ENCODE measurements at places on chromosomes 12 and 14.

DNA sequence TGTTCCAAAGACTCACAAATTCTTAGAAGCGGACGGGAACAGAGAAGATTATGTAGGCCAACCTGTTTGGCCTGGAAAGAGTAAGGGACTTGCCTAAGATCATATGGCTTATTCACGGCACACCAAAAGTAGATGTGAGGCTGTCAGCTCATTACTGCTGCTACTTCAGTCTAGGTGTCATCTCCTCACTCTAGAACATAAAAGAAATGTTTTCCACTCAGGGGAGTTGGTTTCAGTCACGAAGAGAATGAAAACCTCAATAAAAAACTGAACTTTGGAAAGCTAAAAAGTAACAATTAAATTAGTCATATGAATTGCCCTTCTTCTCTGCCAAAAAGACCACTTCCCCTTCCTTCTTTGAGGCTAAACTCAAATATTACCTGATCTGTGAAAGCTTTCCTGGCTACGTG, 658 bp upstream of the CEP128 start:
- peak overlapping the region; percentile 64 for H3K4me3 ChIP-seq
- peaks cover 4% of the 10 kb centered on the region for H3K4me1 ChIP-seq
- H3K36me3 ChIP-seq, result no peaks in the 10 kb centered on the region
- H3K27ac ChIP-seq, result peak overlapping the region; percentile 68
- H3K27me3 ChIP-seq, result no peaks in the 10 kb centered on the region

GRCh38 chr12:42426746-42427145, 100.8 kb downstream of the PPHLN1 start:
- no peaks in the 10 kb centered on the region for H3K27me3 ChIP-seq
- no peak overlapping the region for H3K27ac ChIP-seq
- peaks cover 4% of the 10 kb centered on the region for H3K4me1 ChIP-seq
- DNase-seq, result no peak

GRCh38 chr14:26276757-26277156, 321.1 kb downstream of the NOVA1 start:
- no peak for DNase-seq
- H3K4me3 ChIP-seq, result no peak overlapping the region
- no peaks in the 10 kb centered on the region for H3K36me3 ChIP-seq
- no peak overlapping the region for H3K27ac ChIP-seq
- H3K27me3 ChIP-seq, result no peaks in the 10 kb centered on the region

GRCh38 chr12:40107803-40108620, 2.1 kb upstream of the SLC2A13 start:
- peaks cover 22% of the 10 kb centered on the region for H3K4me1 ChIP-seq
- H3K4me3 ChIP-seq, result peak overlapping the region; percentile 59
- no peaks in the 10 kb centered on the region for H3K36me3 ChIP-seq
- H3K27me3 ChIP-seq, result no peaks in the 10 kb centered on the region
- no peak overlapping the region for H3K27ac ChIP-seq

GRCh38 chr12:17076028-17076744, 470.2 kb upstream of the LMO3 start:
- H3K4me3 ChIP-seq, result no peak overlapping the region
- H3K36me3 ChIP-seq, result no peaks in the 10 kb centered on the region
- H3K27me3 ChIP-seq, result no peaks in the 10 kb centered on the region
- no peaks in the 10 kb centered on the region for H3K4me1 ChIP-seq
- no peak for DNase-seq

- no peaks in the 10 kb centered on the region for H3K27me3 ChIP-seq
- H3K27ac ChIP-seq, result no peak overlapping the region
- H3K36me3 ChIP-seq, result no peaks in the 10 kb centered on the region
- H3K4me1 ChIP-seq, result no peaks in the 10 kb centered on the region
- H3K4me3 ChIP-seq, result no peak overlapping the region
Observed at GRCh38 chr12:96177013-96177412, 17.2 kb upstream of the ELK3 start.

DNA sequence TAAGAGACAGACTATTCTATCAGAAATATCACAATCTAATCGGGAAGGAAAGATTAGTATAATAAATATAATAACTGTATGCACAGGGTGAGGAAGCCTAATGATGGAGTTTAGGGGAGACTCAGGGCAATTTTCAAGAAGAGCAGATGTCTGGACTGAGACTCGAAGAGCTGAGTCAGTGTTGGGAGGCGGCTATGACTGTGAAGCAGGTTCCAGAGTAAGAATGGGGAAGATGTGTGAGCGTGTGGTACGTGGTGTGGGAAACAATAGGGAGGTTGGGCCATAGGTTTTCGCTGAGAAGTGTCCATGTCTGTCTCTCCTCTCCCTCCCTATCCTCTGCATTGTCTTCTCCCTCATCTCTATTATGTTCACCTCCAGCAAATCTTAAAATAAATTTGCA, 85.6 kb downstream of the LMO3 start:
- H3K27ac ChIP-seq, result no peak overlapping the region
- H3K27me3 ChIP-seq, result no peaks in the 10 kb centered on the region
- no peak overlapping the region for H3K4me3 ChIP-seq
- no peaks in the 10 kb centered on the region for H3K36me3 ChIP-seq
- no peaks in the 10 kb centered on the region for H3K4me1 ChIP-seq

- H3K36me3 ChIP-seq, result no peaks in the 10 kb centered on the region
- H3K4me3 ChIP-seq, result no peak overlapping the region
- no peak overlapping the region for H3K27ac ChIP-seq
Observed at GRCh38 chr12:23113781-23114180, 488.8 kb downstream of the ETNK1 start.

DNA sequence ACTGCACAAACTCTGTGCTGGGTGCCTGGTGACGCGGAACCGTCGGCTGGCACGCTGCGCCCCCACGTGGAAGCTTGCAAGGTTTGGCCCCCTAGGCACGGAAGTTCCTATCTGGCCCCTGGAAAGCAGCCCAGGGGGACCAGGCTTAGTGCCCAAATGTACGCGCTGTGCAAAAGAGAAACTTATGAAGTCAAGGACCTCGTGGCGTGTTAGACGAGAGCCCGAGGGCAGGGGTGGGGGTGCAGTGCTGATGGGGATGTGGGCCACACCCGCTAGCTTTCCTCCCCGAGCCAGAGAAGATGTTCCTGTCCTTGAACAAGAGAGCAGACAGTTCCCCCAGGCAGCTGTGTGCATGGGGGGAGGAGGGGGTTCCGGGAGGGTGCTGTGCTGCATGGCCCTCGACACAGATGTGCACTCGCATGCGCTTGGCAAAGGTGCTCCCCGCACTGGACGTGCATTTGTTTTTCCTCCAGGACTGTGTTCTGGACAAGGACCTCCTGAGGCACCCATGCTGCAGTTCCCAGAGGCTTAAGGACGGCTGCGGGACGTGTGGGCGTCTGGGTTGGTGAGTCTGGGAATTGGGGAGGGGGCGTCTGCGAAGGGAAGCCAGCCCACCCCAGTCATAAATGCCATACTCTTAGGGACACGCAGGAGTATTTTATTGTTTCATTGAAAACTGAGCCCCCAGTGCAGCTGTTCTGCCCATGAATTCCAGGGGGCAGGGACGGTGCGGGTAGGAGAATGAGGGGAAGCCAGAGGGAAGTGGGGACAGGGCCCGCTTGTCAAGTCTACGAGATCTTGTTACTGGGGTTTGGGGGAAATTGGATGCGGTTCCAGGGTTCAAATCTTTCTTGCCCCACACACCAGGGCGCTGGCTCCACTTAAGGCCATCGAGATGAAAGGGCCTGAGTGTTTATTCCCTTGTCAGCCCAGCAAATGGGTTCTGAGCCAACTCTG, 80.0 kb downstream of the NTF3 start:
- DNase-seq, result no peak
- no peak overlapping the region for H3K27ac ChIP-seq
- H3K27me3 ChIP-seq, result no peaks in the 10 kb centered on the region
- H3K4me1 ChIP-seq, result no peaks in the 10 kb centered on the region
- H3K4me3 ChIP-seq, result no peak overlapping the region

- H3K4me1 ChIP-seq, result no peaks in the 10 kb centered on the region
- DNase-seq, result no peak
- H3K4me3 ChIP-seq, result no peak overlapping the region
Observed at GRCh38 chr14:38941488-38941887, 161.5 kb downstream of the SEC23A start.

DNA sequence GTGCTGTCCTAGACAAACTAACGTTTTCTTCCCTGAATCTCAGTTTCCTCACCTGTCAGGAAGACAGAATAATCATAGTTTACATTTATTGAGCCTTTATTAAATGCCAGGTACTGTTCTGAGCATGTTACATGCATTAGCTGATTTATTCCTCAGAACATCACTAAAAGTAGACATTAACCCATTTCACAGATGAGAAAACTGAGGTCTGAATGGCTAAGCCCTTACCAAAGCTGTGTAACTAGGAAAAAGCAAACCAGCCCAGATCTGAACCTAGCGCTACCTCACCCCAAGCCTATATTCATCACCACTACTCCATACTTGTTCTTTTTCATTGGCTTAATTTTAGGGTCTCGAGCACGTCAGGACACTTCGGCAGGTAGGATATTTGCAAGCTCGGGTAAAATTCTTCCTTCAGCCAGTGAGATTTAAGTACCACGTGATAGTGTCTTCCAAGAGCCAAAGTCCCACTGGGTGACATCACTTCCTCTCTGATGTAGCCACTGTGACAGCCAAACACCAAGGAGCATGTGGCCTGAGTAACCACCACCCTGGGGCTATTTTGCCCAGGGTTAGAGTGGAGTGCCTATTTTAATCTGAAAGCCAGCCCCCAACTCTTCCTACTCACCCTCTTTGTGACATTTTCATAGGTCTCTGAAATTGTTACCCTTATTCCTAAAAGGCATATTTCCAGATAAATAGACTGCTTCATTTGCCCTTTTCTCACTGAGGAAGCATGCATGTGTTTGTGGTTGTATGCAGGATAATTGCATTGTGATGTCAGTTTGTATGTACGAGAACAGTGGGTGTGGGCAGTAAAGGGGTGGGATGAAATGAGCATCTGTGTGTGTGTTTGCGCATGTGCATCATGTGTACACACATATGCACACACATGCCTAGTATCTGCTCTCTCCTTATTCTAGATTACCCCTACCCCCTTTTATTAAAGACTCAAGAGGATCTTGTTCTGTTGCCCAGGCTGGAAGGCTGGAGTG, 62.2 kb upstream of the WSCD2 start:
- no peak overlapping the region for H3K27ac ChIP-seq
- H3K4me1 ChIP-seq, result no peaks in the 10 kb centered on the region
- H3K27me3 ChIP-seq, result no peaks in the 10 kb centered on the region
- DNase-seq, result no peak

DNA sequence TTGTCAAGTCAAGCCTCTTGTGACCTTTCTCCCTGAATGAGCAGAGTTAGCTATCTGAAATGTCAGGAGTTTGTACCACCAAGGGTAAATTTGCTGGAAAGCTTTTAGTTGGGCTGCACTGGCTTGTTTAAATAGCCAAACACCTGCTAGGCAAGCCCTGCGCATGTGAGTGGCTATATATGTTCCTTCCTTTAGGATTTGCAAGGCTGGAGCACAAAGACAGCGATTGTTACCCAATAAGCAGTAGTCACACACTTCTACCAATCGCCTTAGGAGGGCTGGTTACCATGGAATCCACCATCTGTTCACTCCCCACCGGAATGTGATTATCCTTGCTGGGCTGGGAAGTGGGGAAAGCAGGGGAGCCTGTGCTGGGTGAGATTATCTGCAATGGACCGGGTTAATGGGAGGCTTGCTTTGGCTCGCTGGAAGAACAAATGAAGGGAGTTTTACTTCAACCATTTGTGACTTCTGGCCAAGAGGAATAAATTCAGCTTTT, 102.5 kb downstream of the FGD4 start:
- no peak overlapping the region for H3K27ac ChIP-seq
- no peak overlapping the region for H3K4me3 ChIP-seq
- H3K36me3 ChIP-seq, result no peaks in the 10 kb centered on the region
- no peak for DNase-seq
- H3K27me3 ChIP-seq, result no peaks in the 10 kb centered on the region

- no peaks in the 10 kb centered on the region for H3K36me3 ChIP-seq
- peaks cover 8% of the 10 kb centered on the region for H3K4me1 ChIP-seq
- no peak overlapping the region for H3K4me3 ChIP-seq
- no peaks in the 10 kb centered on the region for H3K27me3 ChIP-seq
- DNase-seq, result no peak
- H3K27ac ChIP-seq, result no peak overlapping the region
Observed at GRCh38 chr12:57233357-57234232, 4.1 kb downstream of the SHMT2 start.

DNA sequence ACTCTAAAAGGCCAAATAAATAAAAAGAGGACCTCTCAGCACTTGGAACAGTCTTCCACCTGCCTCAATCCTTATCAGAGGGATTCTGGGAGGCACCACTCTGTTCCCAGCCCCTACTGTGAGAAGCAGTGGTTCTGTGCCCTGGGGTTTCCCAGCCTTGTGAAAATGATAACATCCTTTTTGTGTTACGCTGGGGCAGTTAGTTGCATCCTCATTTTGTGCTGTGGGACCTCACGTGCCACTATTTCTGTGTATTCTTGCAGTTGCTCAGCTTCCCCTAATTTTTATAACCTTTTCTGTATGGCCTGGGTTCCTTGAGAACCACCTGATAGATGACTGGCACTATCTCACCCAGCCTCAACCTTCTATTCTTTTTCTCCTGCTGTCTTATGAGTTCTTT, 10.8 kb upstream of the CMA1 start:
- H3K27me3 ChIP-seq, result no peaks in the 10 kb centered on the region
- H3K36me3 ChIP-seq, result no peaks in the 10 kb centered on the region
- no peak overlapping the region for H3K27ac ChIP-seq

- no peaks in the 10 kb centered on the region for H3K27me3 ChIP-seq
- no peak overlapping the region for H3K27ac ChIP-seq
- no peak overlapping the region for H3K4me3 ChIP-seq
- DNase-seq, result no peak
- H3K4me1 ChIP-seq, result no peaks in the 10 kb centered on the region
Observed at GRCh38 chr12:1740161-1740948, 49.5 kb downstream of the ADIPOR2 start.

- no peak overlapping the region for H3K4me3 ChIP-seq
- H3K4me1 ChIP-seq, result no peaks in the 10 kb centered on the region
- H3K27me3 ChIP-seq, result no peaks in the 10 kb centered on the region
- DNase-seq, result no peak
Observed at GRCh38 chr12:58342736-58343135, 401.4 kb downstream of the ATP23 start.

DNA sequence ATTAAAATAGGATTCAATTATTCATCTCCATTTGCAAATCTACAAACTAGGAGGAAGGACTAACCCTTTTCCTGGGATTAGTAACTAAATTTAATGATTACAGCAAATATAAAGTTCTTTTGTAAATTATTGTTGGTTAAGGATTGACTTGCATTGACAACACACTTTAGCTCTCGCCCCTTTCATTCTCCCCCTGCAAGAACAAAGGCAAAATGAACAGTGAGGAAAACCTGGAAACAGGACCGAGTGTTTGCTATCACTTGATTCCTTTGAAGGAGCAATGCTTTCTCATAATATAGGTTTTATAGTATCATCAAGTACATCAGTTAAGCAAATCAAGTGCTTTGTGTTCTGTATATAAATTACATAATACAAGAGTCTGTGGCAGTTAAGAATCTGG, 7.4 kb upstream of the COX16 start:
- H3K27me3 ChIP-seq, result no peaks in the 10 kb centered on the region
- H3K4me1 ChIP-seq, result no peaks in the 10 kb centered on the region
- DNase-seq, result no peak
- H3K27ac ChIP-seq, result no peak overlapping the region

GRCh38 chr12:108079721-108080120, 49.4 kb upstream of the WSCD2 start:
- no peak overlapping the region for H3K4me3 ChIP-seq
- no peak for DNase-seq
- peaks cover 2% of the 10 kb centered on the region for H3K27me3 ChIP-seq
- no peaks in the 10 kb centered on the region for H3K36me3 ChIP-seq
- H3K27ac ChIP-seq, result no peak overlapping the region

- H3K4me1 ChIP-seq, result peaks cover 43% of the 10 kb centered on the region
- 0 out of 2 replicates have a peak overlapping the region, but pooled peaks have one; percentile 18 for H3K4me3 ChIP-seq
Observed at GRCh38 chr12:131865180-131865875, 29.1 kb upstream of the ULK1 start.
